ENCODE measurements at places on chromosomes 16 and 17.

DNA sequence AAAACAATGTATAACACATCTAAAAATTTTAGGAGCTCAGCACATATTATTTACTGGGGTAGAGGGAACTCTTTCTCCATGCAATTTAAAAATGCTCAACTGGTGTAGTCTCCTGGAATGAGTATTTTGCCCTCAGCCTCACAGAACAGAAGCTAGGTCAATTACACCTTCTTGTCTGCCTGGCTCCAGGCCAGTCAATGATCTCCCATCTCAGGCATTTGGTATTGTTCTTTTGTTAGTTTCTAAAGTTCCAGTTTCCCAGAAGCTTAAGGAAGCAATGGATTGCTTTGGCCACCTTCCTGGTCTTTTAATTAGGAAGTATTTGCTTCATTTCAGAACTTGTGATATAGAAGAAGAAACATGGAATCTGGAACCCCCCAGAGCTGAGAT, 360.3 kb upstream of the ASIC2 start:
- no peak for DNase-seq

DNA sequence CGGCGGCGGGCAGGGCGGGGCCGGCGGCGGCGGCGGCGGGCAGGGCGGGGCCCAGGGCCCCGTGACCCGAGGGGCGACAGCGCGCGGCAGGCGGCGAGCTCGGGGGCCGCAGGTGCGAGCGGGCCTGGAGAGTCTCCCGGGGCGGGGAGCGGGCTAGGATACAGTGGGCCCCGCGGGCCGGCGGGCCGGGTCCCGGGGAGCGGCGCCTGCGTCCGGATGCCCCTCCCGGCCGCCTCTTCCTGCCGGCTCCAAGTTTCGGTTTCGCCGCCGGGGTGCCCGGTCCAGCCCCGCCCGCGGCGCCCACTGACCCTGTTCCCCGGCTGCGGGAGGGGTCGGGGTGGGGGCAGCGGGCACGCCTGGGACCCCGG, at the start of gene RNF213:
Gene RNF213 (plus strand): TSS at position 62 of the 368 bp plus-strand sequence. CDS start 2,830 bp downstream, outside the sequence.
- DNase-seq = no peak

- no peak for DNase-seq
Observed at GRCh38 chr16:51210087-51210486, 59.0 kb upstream of the SALL1 start.

DNA sequence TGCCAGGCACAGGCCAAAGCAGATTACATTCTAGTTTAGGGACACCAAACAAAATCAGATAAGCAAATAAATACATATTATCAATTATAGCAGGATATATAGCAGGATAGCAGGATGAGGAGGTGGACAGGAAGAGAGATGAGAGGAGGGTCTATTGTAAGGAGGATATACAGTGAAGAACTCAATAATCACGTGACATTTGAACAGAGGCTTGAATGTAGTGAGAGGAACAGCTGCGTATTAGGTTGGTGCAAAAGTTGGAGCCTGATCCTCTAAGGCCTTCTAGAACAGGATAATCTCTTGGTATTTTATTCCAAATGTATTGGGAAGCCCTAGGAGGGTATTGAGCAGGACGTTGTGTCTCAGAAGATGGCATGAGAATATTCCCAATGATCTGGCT, 136.7 kb downstream of the CYLD start:
- DNase-seq = no peak

- no peak for DNase-seq
Observed at GRCh38 chr17:15388356-15389041, 47.1 kb upstream of the TEKT3 start.

DNA sequence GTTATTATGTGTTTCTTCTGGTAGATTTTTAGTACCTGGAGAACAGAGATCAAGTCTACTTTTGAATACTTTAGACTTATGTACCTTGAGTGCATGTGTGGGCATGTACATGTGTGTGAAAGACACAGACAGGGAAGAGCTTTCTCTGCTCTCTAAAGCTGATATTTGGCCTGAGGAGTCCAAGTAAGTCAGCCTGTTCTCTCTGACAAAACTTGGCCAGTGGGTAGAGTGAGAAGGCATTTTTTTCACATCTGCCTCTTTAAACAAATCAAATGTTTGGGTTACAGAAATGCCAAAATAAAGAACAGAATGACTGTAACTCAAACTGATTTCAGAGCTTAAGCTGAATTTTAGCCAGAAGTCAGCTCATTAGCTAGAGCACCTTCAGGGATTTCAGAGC, 309.7 kb upstream of the DYNLRB2 start:
- no peak for DNase-seq

GRCh38 chr17:65088621-65089360, 32.3 kb upstream of the GNA13 start:
- DNase-seq = no peak

GRCh38 chr16:78390092-78390491, 290.6 kb downstream of the WWOX start:
- DNase-seq = peak; percentile 60

GRCh38 chr17:30395398-30396022, 16.8 kb downstream of the CPD start:
- no peak for DNase-seq
